ENCODE measurements at places on chromosomes 2 and 18.

DNA sequence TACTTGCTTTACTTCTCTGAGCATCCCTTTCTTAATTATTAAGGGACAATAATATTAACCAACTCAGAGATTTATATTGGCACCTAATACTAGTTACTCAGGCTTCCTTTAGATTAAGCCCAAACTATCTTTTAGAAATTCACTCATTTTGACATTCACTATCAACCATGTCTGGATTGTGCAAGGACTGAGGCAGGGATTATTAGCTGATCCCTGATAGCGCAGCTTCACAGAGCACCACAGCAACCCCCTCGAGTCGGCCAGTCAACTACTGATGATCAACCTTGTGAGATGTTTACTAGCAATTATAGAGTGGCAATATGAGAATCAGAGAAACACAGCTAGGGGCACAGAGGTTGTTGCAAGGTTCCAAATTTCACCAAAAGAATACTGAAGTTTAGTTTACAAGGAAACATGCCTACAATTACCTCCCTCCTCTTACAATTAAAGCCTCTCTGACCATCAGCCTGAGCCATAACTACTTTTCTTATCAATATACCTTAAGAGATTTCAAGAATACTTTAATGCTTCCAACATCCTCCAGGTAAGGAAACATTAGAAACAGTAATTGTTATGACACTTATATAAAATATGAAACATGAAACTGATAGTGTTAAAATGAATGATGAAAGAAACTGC is 191.6 kb downstream of the TCF4 start:
- no peak for DNase-seq

- DNase-seq: no peak
Measured at GRCh38 chr2:60852282-60852860, 29.0 kb upstream of the REL start.

GRCh38 chr18:79133724-79134123 is 64.5 kb downstream of the ATP9B start:
- DNase-seq: no peak

- no peak for DNase-seq
Measured at GRCh38 chr2:231667496-231667895, 40.8 kb upstream of the PTMA start.

DNA sequence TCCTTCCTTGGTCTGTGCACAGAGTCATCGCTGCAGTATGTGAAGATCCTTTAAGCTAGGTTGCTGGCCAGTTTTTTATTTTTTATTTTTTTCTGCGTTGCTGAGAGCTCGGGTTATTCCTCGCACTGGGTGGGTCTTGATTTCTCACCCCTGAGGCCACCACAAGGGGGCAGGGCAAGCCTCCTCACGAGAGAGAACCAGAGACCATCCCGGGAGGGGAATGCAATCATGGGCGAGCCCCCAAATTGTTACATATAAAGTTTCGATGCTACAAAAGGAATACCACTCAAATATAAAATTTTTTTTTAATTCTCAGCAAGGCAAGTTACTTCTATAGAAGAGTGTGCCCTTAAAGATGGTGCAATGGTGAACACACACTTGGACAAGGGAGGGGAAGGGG is 24.9 kb downstream of the HTR2B start:
- DNase-seq: no peak

GRCh38 chr2:222399038-222399783 is 25.1 kb upstream of the SGPP2 start:
- DNase-seq: peak; percentile 88

DNA sequence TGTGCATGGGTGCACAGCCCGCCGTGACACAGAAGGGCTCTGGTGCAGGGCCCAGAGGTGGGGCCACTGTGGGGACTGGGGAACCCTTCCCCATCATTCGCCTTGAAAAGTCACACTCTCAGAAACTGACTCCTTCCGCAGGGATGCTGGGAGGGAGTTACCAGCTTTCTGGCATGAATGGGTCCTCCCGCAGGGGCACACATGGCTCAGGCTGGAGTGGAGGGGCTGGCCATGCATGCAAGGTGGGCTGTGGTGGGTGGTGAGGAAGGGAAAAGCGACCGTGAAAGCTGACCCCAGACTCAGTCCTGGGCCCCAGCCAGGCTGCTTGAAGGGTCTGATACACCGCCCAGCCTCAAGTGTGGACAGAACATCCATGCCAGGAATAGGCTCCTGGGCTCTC is 201.1 kb downstream of the TNS1 start:
- no peak for DNase-seq

DNA sequence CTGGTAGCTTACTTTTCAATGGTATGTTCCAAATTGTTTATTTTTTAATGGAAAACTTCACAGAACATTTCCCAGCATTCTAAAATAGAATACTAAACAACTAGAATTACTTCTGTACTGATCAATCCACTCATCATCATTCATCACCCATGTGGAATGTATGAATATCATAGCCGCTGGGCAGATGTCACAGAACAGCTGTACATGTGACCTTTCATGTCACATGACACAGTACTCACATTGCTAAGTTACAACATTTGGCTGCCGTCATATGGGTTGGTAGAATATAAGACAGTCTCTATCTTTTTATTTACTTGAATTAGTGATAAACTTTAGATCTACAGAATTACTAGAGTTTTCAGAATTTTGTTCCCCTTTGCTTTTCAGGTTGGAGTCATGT is 387.6 kb downstream of the ZEB2 start:
- DNase-seq: no peak

DNA sequence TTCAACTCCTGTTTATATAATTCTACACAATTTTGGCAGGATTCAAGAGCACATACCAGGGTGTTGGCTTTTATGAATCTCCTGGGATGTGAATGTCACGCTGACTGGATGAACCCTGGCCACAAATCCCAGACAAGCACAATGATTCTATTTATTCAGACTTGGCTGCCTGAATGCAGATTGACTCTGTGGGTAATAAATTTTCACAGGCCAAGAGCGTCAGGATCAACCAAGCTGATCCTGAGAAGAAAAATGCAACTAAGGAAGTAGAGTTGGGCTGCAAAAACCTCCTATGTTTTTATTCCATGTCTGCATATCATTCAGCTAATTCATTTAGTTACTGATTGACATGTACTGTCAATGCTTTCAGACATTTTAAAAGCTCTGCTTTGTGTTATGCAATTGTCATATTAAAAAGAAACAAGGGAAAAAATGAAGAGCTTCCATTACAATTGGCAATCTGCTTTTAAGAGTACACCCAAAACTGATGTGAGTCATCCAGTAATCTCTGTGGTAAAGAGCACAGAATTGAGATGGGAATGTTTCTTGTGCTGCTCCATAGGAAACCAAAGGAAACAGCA is 173.0 kb upstream of the REV1 start:
- DNase-seq: peak; percentile 31

DNA sequence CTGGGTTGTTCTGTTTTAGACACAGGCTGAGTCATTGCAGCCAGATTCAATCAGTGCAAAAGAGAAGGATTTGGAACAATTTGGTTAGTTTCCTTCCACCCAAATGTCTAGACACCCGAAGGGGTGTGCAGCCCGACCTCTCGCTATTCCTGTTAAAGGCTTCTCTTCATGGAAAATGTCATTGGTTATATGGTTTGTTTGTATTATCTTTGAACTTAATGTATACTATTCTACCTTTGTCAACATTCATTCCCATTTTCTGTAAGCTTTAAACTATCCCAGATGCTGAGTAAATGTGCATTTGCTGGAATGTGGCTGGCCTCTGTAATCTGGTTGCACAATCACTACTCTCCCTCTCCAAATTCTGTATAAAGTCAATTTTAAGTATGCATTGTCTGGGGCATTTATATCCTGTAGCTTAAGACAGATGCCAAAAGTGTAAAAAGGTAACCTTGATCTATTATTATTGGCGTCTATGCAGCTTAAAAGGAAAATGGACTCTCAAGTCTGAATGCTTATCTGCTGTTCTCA is 80.4 kb upstream of the RND3 start:
- no peak for DNase-seq

Data from NCI-H345 (cell line).